Upper lobe of left lung (tissue), 6 donors: ENCODE measurements at places on chromosomes 5 and 9. TPM values are rescaled to one million over a fixed set of nuclear protein-coding genes. Genes with fewer than 3 reads are reported as not detected.

GRCh38 chr9:21741151-21741550, 61.3 kb upstream of the MTAP start:
- no peaks in the 10 kb centered on the region for H3K4me1 ChIP-seq
- DNase-seq = no peak
- H3K27me3 ChIP-seq = no peaks in the 10 kb centered on the region
- H3K4me3 ChIP-seq = no peak overlapping the region

DNA sequence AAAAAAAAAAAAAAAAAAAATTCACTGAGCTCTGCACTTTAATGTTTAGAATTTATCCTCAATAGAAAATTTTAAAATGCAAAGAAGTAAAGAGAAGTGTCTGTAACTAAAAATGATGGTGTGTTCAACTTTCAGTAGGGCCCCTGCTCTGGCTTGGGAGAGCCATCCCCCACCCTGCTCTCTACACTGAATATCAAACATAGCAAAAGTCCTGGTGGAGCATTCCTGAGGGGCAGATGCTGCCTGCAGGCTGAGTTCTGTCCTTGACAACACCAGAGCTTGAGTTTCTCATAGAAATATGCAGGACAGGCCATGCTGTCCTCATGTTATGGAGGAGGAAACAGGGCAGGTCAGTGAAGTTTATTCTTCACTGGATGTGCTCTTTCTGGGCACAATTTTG, 7.1 kb upstream of the SEMA4D start:
- no peak for DNase-seq
- no peak overlapping the region for H3K4me3 ChIP-seq
- no peaks in the 10 kb centered on the region for H3K36me3 ChIP-seq
- no peak overlapping the region for H3K27ac ChIP-seq
- no peaks in the 10 kb centered on the region for H3K27me3 ChIP-seq
- H3K4me1 ChIP-seq = no peaks in the 10 kb centered on the region

DNA sequence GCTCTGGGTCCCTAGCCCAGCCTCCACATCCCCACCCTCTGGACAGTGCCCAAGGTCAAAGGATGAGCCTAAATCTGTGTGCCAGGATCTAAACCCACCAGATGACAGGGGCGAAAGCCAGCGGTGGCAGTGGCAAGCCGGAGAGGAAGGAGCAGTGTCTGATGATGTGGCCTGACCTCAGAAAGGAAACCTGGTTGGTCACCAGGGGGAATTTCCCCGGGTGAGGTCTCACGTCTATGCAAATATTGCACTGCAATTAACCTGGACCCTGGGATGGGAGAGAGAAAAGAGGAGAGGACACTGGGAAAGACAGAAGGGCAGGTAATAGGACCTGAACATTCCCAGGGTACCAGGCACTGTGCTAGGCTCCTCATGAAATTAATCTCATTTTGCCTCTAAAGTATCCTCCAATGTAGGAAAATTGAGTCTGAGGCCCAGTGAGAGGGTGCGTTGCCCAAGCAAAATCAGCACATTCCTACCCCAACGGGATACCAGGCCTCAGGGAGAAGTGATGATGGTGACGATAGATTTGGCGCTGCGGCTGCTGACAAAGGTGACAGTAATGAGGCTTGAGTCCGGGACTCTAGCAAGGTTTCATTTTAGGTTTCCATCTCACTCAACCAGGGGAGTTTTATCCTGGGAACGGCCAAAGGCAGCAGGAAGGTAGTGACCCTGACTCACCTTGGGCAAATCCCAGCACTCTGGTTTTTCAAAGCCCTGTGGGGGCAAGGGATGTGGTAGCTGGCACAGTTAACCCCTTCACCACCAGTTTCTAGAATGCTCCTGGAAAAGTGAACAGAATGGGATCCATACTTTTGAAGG, 13.4 kb upstream of the TNIP1 start:
- H3K4me1 ChIP-seq = peaks cover 57% of the 10 kb centered on the region
- H3K36me3 ChIP-seq = no peaks in the 10 kb centered on the region
- peak; percentile 65 for DNase-seq
- no peaks in the 10 kb centered on the region for H3K27me3 ChIP-seq

GRCh38 chr9:91034521-91034920, 232.9 kb downstream of the SYK start:
- peaks cover 23% of the 10 kb centered on the region for H3K4me1 ChIP-seq
- DNase-seq = no peak
- no peak overlapping the region for H3K4me3 ChIP-seq
- H3K27ac ChIP-seq = no peak overlapping the region

- H3K4me1 ChIP-seq = no peaks in the 10 kb centered on the region
- no peaks in the 10 kb centered on the region for H3K27me3 ChIP-seq
- no peak overlapping the region for H3K27ac ChIP-seq
- DNase-seq = no peak
These were observed 11.1 kb upstream of the WNK2 start for GRCh38 chr9:93172666-93173364.

The VLDLR gene
- total RNA-seq = 5.8 TPM

The BSPRY gene
- 9.8 TPM for total RNA-seq

The F2RL1 gene
- 5.7 TPM for total RNA-seq

GRCh38 chr5:24909210-24909609, 264.4 kb upstream of the CDH10 start:
- H3K4me1 ChIP-seq = no peaks in the 10 kb centered on the region
- no peaks in the 10 kb centered on the region for H3K27me3 ChIP-seq
- H3K27ac ChIP-seq = no peak overlapping the region
- no peaks in the 10 kb centered on the region for H3K36me3 ChIP-seq

DNA sequence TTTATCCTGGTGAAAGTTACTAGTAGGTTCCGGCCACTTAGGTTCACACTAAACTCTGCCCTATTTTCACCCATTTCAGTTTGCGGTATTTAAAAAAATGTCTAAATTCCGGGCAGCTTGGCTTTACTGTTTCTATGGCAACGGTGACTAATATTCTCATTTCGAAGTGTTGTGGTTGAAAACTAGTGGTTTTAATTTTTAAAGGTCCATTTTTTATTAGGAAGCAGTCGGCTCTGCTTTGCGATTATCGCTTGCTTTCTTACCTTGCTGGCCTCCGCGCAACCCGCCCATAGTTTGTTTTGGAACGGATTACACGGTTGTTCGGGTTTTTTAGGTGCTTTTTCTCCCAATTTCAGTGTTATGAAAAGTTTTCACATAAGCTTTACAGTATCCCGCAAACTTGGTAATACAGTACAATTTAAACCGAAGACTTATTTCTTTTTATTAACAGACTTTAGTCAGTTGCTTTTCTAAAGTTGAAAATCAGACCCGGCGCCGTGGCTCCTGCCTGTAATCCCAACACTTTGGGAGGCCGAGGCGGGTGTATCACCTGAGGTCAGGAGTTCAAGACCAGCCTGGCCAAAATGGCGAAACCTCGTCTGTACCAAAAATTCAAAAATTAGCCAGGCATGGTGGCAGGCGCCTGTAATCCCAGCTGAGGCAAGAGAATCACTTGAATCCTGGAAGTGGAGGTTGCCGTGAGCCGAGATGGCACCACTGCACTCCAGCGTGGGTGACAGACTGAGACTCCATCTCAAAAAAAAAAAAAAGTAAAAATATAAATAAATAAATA, 1.6 kb downstream of the KDM4C start:
- peaks cover 9% of the 10 kb centered on the region for H3K4me1 ChIP-seq
- no peak for DNase-seq
- H3K36me3 ChIP-seq = no peaks in the 10 kb centered on the region

DNA sequence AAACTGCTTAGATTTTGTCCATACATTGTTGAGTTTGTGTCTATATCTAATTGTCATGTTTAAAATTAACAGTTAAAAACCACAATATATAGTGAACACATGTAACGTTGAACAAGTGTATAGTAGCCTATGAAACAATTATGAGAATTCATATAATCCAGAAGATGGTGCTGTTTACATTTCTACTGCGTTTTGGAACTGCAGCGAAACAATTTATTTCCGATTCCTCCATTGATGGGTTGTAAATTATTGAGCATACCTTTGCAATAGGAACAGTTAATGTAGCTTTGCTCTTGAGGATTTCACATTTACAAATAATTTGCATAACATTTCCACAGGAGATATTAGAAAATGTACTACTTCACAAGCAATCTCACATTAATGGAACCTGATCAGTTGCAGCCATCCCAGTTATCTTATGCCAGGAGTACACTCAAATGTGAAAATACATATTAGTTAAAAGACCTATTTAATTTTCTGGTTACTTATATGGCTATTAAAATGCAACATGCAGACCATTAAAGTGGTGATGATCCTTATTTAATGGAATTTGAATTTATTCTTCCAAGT, 411.8 kb downstream of the CDH10 start:
- DNase-seq = no peak
- no peaks in the 10 kb centered on the region for H3K36me3 ChIP-seq
- H3K4me3 ChIP-seq = no peak overlapping the region
- no peak overlapping the region for H3K27ac ChIP-seq
- no peaks in the 10 kb centered on the region for H3K27me3 ChIP-seq

The MSX2 gene
- not detected for total RNA-seq

DNA sequence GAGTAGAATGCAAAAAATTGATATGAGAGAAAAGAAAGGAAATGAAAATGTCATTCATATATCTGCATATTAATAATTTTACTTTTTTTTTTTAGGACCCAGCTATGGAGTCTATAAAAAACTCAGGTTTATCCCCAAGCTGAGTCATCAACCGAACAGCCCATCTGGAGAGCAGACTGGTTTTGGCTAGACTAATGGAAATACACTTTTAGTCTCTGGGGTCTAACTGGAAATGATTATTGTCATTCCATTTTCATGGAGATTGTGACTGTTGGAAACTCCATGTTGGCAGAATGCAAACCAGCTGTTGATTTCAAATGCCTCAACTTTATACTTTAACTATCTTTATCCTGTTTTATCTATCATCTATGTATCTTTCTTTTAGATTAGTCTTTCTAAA, 28.7 kb downstream of the ANXA1 start:
- no peaks in the 10 kb centered on the region for H3K4me1 ChIP-seq
- H3K27ac ChIP-seq = no peak overlapping the region
- no peaks in the 10 kb centered on the region for H3K36me3 ChIP-seq
- no peak for DNase-seq
- H3K27me3 ChIP-seq = no peaks in the 10 kb centered on the region
- H3K4me3 ChIP-seq = no peak overlapping the region
